ENCODE measurements at places on chromosomes 3 and 15.

- no peak overlapping the region for H3K27ac ChIP-seq
- no peaks in the 10 kb centered on the region for H3K4me1 ChIP-seq
- no peaks in the 10 kb centered on the region for H3K36me3 ChIP-seq
Observed at GRCh38 chr3:102741105-102741504, 306.3 kb downstream of the ZPLD1 start.

DNA sequence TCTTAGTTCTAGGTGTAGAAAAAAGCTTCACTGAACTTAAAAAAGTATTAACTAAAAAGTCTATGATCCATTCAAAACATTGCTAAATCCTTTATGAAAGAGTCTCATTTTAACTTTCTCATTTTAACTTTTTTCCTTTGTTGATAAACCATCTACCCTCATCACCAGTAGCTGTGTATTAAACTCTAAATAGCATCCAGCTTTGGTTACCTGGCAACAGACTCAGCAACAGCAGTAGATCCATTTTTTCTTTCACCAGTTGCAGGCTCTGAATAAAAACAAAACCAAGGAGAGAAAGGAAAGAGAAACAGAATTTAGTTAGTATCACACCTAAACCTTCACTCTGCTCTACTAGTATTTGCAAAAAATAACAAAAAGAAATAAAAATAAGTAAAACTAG lies 51.6 kb downstream of the TP53BP1 start:
- no peaks in the 10 kb centered on the region for H3K27me3 ChIP-seq
- H3K4me1 ChIP-seq = no peaks in the 10 kb centered on the region
- DNase-seq = no peak
- no peak overlapping the region for H3K27ac ChIP-seq
- H3K4me3 ChIP-seq = no peak overlapping the region

GRCh38 chr3:113507501-113508067 lies 7.4 kb downstream of the SPICE1 start:
- no peaks in the 10 kb centered on the region for H3K4me1 ChIP-seq
- H3K36me3 ChIP-seq = peaks cover 10% of the 10 kb centered on the region

DNA sequence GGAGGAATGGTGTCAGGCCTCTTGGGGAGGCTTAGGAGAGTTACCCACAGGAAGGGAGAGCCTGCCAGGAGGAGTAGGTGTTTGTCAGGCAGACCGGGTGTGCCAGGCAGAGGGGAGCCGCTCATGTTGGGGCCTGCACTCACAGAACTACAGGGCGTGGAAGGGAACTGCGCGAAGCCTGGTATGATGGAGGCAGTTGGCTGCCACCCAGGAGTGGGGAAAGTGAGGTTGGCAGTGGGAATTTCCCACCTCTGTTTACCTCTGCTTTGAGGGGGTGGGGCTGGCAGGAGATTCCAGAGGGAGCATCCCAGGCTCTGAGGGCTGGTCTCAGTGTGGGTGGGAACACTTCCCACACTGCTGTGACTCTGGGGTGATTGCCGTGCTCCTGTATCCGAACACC lies 99.9 kb downstream of the SLCO3A1 start:
- H3K36me3 ChIP-seq = no peaks in the 10 kb centered on the region
- H3K27ac ChIP-seq = no peak overlapping the region
- no peak for DNase-seq

Measured in CD4-positive, alpha-beta T cell (primary cell).